ENCODE measurements at places on chromosomes 11 and 22.

DNA sequence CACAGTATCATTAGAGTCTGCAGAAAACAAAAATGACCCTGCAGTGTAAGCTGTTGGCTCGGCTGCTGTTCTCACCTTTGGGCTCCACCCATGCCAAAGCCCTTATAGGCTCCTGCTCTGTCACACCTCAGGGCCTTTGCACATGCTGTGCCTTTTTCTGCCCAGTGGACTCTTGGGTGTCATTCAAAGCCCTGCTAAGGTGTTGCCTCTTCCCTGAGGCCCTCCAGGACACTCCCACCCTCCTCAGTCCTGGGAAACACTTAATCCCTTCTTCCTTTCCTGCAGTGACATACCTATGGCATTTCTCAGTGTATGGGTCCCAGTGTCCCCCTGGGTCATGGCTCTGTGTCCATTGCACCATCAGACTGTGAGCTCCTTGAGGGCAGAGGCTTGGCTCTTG, 29.1 kb upstream of the CACNG2 start:
- no peak for DNase-seq

DNA sequence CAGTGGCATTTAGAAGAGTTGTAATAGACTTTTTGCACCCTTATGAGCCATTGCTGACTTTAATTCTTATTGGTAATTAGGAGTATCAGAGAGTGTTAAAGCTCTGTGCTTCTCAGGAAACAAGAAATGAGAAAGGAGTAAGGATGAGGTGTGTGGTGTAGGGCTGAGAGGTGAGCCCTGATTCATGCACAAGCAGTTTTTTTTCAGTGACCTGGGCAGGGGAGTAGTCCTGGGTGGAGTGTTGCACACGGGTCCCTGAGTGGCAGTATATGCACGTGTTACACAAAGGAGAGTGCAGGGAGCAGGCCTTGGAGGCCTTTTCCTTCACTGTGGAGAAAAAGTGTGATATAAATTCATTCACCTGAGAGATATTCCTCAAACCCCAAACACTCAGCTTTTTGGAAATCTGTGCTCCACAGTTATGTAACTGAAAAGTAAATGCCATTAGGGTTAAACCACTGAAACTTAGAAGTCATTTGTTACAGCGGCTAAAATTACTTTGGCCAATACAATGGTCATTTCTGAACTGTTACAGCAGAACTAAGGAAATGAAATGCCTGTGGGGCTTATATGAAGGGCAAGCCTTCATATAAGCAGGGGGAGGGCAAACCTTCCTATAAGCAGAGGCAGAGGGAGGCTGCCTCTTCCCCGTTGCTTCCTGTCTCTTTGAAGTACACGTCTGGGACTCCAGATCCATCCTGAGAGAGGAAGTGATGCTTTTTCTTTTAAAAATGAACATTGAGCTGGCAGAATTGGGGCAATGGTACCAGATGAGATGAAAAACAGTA, 62.6 kb upstream of the OLFML1 start:
- DNase-seq: no peak

DNA sequence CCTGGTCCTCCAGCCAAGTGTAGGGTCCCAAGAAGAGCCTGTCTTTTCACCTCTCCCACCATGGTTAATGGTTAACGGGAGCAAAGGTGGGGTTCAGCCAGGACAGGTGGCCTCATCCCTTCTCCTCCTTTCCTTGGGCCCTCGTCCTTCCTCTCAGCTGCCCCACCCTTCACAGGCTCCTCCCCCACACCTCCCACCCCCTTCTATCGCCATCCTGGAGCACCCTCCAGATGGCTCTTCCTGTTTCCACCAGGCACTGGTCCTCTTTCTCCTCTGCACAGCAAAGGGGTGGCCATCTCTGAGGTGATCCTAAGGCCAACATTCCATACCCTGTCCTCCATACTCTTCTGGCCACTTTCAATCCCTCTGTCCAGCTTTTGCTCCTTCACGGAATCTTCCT, 48.9 kb downstream of the SLC22A12 start:
- no peak for DNase-seq

DNA sequence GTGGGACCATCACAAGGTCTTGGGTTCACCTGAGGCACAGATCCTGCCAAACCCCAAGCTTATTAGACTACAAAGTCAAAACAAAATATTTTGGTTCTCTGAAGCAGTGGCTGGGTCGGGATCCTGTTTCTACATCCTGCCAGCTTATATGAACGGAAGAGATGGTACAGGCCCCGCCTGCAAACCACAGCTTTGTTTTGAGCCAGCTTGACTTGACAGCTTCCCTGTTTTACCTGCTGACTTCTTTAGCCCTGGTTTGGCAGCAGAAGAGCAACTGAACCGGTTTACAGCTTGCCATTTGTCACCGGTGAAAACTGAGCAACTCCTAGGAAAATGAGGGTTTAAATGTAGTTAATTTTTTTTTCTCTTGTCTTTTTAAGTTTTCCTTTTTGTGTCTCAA, 11.4 kb downstream of the PACS1 start:
- peak; percentile 29 for DNase-seq
